CD4-positive, alpha-beta T cell treated with Interleukin-1 beta for 1 hour (primary cell): ENCODE measurements at places on chromosomes 5 and 9.

GRCh38 chr5:127834554-127834953 lies 131.4 kb downstream of the CCDC192 start:
- DNase-seq = no peak

GRCh38 chr5:80941496-80941895 lies 18.7 kb upstream of the RASGRF2 start:
- no peak for DNase-seq

DNA sequence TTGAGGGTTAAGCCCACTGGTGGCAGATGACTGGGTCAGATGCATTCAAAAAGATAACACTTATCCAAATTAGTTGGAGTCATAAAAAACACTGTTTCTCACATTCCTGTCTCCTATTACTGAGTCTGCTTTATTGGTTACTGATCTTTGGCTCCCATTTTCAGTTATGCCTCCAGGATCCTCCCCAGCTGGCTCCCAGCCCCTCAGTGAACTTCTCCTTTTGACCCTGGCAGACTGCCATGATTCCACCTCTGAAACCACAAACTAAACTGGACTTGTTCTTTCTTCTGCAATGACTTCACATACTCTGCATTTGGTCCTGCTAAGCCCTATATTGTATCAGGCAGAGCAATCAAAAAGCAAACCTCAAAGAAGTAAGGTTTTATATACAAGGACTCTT lies 860.8 kb upstream of the DMAC1 start:
- DNase-seq = peak; percentile 11

DNA sequence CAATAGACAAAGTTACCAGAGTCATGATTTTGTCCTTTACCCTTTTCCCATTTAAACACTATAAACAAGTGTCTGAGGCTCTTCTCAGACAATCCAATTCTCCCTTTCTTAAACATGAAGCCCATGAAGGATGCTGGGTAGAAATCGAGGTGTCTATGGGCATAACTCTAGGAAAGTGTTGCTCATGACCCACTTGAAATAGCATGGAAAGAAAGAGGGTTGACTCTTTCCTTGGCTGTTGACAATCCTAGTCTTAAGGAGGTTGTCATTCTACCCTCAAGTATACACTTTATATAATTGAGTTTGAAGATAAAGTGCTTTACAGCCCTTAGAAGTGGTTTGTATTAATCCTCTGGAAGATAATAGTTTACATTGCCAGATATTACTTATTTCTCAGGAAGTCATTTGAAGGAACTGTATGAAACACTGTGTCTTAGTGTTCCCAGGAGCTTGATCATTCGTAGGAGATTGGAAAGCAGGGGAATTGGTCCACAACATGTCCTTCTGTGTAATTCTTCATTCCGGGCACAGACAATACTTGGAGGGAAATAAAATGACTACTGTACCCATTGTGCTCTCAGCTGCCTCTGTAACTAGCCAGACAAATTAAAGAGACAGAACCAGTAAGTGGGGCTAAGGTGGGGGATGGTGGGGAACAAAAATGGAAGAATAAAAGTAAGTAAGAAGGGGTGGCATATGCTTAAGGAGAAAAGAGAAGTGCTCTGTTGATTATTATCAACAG lies 1078.3 kb upstream of the DMAC1 start:
- DNase-seq = no peak
